ENCODE measurements at places on chromosomes 12 and 14.

- DNase-seq = no peak
These were observed 35.4 kb upstream of the NTF3 start for GRCh38 chr12:5396541-5396940.

DNA sequence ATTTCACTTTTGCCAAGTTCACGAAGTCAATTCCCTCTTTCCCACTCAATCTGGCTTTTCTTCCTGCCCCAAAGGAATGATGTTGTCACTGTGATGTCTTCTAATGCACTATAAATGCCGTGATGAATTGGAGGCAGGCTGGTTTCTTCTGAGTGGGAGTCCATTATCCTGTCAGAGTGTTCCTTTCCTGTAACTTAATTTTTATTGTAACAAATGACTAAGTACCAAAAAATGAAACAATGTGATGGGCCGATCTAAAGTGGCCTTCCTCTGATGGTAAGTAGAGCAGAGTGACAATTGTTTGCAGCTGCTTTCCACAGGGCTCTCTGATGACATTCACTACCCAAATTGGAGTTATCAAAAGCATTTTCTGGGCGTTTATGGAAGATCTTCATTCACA, 22.2 kb downstream of the TMEM30B start:
- no peak for DNase-seq

DNA sequence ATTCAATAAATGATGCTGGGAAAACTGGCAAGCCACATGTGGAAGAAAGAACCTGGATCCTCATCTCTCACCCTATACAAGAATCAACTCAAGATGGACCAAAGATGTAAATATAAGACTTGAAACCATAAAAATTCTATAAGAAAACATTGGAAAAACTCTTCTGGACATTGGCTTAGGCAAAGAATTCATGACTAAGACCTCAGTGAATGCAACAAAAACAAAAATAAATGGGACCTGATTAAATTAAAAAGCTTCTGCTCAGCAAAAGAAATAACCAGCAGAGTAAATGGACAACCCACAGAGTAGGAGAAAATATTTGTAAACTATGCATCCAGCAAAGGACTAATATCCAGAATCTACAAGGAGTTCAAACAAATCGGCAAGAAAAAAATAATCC, 24.6 kb downstream of the ATG2B start:
- no peak for DNase-seq

DNA sequence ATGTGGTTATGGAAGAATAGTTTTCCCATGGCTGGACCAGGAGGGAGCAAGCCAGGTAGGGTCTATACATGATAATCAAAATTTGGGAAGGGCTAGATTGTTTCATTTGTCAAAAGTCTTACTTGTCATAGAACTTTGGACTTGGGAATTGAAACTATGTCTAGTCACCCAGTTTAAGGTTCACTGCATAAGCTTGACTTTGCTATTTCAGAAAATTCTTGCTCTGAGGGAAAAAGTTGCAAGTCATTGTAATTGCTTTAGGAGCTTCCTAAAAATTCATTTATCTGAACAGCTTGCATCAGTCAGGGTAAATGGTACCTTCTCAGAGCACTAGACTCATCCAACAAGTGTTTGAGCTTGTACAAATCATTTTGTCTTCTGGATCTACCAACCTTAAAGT, 1194.7 kb downstream of the GALC start:
- DNase-seq = no peak

GRCh38 chr14:91394105-91395081, 23.2 kb downstream of the CCDC88C start:
- DNase-seq = no peak

- DNase-seq = no peak
These were observed 132.8 kb downstream of the BCL11B start for GRCh38 chr14:99138999-99139865.

DNA sequence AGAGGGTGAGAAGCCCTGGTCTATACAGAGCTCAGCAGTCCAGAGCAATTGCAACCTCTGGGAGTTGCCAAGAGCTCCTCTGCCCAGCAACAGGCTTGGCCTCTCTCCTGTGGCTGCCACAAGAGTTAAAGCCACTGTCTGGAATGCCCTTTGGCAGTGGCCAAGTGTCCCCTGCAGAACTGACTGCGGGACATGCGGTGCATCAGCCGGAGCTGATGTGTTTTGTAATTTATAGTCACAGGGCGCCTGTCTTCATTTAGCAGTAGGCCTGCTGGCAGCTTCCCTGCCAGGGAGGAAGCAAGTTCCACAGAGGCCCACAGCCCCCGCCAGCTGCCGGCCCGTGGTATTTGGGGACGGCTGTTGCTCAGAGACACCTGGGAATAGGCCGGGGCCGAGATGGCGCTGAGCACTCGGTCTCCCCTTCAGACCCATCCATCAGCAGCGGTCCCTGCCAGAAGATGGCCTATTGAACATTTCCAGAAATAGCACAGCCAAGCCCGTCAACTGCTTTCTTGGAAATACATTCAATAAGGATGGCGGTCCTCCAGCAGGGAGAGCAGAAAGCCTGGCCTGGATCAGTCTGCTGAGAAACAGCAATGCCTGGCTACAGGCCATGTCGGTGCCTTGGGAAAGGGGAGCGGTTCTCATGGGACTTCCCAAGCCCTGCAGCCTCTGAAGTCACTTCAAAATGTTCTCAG, 217.4 kb downstream of the CRADD start:
- DNase-seq = no peak

DNA sequence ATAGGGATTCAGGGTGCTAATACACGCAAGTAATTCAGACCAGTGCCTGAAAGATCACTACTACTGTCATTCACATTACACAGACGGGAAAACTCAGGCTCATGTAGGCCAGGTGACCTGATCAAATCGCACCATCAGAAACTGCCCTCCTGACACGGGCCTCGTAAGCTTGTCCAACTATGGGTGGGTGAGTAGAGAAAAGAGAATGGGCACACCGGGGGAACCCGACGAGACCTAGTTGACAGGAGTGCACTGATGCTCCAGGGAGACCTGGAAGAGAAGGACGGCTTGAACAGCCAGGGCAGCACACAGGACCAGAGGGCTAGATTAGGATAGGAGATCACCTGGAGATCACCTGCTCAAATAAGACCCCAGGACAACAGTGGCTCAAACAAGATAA, 166.9 kb upstream of the DIO3 start:
- DNase-seq = no peak
